ENCODE measurements at places on chromosomes 6 and 20. TPM values are rescaled to one million over a fixed set of nuclear protein-coding genes. Genes with fewer than 3 reads are reported as not detected.
A peak's percentile ranks its signal among the peaks of the same experiment; 100 is the strongest.

GRCh38 chr6:110296241-110297025, 61.7 kb downstream of the METTL24 start:
- DNase-seq: no peak

- DNase-seq: peak; percentile 66
These were observed 622 bp downstream of the APCDD1L start for GRCh38 chr20:58514321-58515232.

DNA sequence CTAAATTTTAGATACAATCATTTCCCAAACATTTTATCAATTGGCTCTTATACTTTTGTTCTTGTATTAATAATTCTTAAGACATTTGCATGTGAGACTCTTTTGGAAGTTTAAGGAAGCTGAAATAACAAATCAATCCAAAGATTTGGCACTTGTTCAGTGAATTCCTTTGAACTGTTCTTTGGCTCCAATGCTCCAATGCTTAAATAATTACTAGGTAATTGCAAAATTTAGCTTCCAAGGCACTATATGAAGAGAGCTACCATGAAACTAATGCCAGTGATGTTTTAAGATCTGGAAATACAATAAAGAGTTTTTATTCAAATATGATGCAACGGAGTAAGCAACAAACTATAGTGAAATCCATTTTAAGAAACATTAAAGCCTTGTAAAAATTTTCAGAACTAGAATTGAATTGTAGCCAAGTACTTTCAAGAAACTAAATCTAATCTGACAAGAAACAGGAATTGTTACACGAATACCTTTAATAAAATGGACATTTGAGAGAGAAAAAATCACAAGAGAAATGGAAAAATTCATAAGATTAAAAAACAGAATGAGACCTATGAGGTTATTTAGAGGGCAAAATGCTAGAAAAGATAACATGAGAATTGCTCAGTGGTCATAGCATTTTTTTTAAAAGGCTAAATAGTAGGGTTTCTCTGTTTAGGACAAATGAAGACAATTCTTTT, 43.6 kb upstream of the SMLR1 start:
- no peak for DNase-seq

GRCh38 chr6:157019115-157019641, 242.0 kb downstream of the ARID1B start:
- DNase-seq: peak; percentile 49

DNA sequence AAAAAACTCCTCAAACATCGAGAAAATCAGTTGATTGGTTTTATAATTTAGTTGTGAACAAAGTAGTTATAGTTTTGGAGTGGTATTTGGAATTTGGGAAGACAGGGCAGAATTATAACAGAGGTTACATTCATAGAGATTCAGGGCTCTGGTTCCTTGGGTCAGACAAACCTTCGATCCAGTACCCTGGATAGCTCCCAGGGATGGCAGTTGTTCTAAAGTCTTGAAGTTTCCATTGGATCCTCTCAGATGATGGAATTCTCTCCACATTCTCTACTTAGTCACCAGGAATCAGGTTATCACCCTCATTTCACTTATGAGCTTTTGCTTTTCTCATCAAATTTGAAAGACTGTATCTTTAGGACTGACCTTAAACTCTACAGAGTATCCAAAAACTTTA, 285.1 kb downstream of the CENPW start:
- DNase-seq: peak; percentile 51

DNA sequence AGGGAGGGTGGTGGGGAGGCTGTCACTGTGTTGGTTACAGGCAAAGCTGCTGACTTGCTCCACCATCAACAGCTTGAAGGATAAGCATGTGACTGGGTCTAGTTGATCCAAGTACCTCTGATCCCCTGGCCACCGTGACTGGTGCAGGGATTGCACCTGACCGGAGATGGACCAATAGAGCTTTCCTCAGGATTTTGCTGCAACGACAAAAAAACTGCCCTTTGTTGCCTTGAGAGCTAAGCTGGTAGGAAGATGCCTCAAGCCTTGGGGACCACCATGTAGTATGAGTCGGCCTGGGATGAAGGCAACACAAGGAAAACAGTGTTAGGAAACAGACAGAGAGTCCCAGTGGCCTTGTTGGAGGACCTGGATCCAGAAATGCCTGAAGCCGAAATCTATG, 1.8 kb downstream of the OCSTAMP start:
- DNase-seq: no peak

GRCh38 chr20:21125072-21125848, 622 bp upstream of the KIZ start:
- peak; percentile 72 for DNase-seq

DNA sequence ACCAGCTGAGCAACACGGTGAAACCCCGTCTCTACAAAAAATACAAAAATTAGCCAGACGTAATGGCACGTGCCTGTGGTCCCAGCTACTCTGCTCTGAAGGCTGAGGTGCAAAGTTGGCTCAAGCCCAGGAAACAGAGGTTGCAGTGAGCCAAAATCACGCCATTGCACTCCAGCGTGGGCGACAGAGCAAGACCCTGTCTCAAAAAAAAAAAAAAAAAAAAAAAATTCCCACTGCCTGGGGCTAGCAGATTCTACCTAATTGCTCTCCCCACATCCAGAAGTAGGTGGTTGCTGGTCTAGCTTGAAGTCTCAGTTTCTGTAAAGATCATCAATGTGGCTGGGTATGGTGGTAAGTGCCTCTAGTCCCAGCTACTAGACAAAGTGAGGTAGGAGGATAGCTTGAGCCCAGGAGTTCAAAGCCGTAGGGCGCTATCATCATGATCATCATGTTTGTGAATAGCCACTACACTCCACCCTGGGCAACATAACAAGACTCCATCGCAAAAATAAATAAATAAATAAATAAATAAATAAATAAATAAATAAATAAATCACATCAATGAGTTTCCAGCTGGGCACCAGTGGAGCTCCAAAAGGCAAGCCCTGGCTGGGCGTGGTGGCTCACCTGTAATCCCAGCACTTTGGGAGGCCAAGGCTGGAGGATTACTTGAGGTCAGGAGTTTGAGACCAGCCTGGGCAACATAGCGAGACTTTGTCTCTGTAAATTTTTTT, 6.3 kb upstream of the AP5S1 start:
- no peak for DNase-seq

DNA sequence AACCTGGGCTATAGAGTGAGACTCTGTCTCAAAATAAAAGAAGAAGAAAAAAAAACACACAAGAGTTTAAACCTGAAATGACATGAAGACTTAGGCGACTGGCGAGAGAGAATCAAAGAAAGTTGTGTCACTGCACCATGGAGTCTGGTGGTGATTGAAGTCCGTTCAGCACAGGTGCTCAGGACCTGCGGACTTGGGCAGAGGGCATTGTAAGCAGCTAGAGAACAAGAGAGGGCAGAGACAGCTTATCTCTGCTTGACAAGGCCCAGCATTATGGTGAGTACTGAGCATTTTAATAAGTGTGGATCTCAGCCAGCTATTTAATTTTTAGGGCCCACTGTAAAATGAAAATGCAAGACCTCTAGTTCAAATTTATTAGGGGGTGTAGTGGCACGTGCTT, 31.5 kb downstream of the BANF2 start:
- DNase-seq: no peak

TCF15 gene
- 0.07 TPM for total RNA-seq

KCNK16 gene
- not detected for total RNA-seq

SNAP91 gene
- total RNA-seq: 3.4 TPM

YIPF3 gene
- total RNA-seq: 117 TPM

CST4 gene
- total RNA-seq: not detected
